ENCODE measurements at places on chromosomes 5 and 9.
A peak's percentile ranks its signal among the peaks of the same experiment; 100 is the strongest.

DNA sequence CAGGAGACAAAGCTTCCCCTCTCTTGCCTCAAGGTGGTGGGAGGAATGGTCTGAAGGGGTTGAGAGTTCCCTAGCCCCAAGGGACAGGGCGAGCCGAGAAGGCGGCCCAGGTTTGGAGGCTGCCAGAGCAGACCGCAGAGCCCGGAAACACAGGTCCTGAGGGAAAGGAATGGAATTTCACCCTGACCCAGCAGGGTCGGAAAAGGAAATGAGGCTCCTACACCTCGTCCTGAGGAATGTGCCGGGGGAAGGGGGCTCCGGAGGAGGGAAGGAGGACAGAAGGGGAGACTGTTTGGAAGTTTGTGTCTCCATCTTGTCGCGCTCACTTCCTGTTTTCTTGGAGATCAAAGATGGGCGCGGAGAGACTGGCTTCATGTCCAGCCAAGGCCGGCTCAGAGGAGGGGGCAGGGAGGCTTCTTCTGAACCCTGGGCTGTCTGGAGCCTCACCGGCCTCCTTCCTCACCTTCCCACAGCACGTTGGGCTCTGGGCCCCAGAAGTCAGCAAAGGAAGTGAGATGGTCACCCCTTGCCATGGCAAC is 9.6 kb downstream of the ENG start:
- no peak for DNase-seq

GRCh38 chr5:91830361-91830953 is 447.3 kb upstream of the ARRDC3 start:
- no peak for DNase-seq

GRCh38 chr5:72137826-72138409 is 30.6 kb downstream of the MAP1B start:
- no peak for DNase-seq

- no peak for DNase-seq
Observed at GRCh38 chr5:155282503-155283107, 269.1 kb downstream of the KIF4B start.

GRCh38 chr9:68500457-68501381 is 40.0 kb downstream of the TMEM252 start:
- DNase-seq, result no peak

DNA sequence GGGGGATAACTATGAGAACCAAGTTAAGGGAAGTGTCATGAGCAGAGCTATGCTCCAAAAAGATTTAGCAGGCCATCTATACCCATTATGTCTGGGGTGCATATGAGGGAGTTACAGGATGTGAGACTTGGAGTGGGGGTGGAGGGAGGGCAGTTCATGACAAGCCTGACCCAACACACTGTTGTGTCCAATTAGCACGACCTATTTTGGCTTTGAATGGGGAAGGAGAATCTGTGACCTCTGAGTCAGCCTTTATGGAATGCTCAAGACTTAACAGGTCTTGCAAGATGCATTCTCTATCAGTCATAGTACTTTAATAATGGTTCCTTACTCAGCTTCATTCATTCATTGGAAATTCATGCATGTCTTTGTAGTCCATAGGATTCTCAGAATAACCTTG is 71.7 kb downstream of the GRIA1 start:
- DNase-seq, result no peak

- no peak for DNase-seq
Observed at GRCh38 chr5:123810746-123811340, 298.9 kb downstream of the CSNK1G3 start.

DNA sequence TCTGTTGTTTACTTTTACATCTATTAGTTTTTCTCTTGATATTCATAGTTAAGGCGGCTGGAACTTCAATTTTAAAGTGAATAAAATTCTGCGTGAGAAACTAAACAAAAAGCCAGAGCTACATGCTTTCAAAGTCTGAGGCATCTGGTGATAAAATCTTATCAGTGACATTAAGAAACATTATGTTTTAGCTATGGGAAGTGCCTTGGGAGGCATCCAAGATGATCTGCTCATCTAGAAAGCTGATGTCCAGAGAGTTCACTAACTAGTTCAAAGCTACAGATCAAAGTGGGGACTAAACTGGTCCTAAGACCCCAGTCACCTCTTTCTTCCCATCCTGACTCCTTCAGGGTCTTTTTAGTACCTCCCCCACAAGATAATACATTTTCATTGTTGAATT is 37.2 kb downstream of the MRPS27 start:
- DNase-seq, result no peak

- DNase-seq, result peak; percentile 20
Observed at GRCh38 chr5:56735849-56736641, 79.3 kb upstream of the MAP3K1 start.

DNA sequence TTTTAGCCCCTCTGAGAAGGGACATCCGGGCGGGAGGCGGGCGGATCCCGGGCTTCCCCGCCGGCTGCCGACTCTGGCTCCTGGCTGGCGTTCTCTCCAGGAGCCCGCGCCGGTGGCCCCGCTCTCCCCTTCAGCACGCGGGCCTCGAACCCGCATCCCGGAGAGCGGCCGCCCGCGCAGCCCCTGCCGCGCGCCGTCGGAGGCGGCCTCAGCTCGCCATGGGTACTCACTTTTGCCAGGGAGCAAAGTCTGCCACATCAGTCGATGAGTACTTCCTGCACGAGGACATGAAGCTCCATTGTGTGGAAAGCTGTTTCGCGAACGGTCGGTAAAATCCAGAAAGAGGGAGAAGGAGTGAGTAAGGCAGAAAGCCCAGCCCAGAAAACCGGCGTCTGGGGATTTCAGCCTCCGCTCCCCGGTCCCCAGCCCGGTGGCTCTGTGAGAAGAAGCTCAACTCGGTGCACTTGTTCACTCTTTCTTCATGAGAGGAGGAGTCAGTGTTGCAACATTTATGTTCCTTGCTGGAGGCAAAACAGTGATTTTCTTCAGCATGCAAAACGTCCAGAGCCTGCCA is at the start of gene PRLR:
Gene PRLR (minus strand): TSS at position 450 of the 574 bp plus-strand sequence. CDS start 140,867 bp downstream, outside the sequence.
- peak; percentile 20 for DNase-seq

DNA sequence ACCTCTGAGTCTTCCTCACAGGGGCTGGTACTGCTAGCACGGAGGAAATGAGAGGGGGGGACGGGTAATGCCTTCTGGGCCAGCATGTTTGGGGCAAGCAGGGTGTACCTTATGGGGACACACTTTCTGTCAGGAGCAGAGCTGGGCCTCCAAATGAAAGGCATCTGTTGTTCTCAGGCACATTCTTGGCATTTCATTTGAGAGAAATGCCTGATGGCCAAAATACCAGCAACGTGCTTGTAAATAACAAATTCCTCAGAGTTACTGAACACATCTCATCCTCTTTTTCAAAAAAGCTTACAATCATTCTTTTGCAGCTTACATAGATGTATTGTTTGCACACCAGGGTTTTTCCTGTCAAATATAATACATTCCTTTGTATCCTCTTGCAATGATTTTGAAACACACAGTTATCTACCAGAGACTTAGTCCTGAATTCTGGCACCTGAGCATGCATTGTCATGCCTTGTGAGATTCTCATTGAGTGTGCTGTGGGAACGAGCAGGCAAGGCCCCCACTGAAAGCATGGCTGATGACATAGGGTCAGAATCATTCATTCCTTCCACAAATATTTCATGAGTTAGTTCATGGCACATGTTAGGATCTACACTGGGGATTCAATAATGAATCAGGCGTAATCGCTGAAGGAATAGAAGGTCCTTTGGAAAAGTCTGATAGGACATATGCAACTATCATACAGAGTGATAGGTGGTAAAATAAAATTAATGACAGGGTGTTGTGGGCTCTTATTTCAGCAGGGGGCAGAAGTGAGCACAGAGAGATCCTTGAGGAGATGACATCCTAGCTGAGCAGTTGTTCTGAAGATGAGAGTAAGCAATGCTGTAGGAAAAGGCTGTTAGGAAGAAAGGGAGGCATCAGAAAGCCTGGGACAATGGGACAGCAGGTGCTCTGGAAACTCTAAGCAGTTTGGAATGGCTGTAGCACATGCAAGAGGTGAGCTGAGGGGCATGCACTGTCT is 260.9 kb upstream of the TUT7 start:
- no peak for DNase-seq

Data from activated T-cell treated with anti-CD3 and anti-CD28 coated beads, Interleukin-2, amount 50 U/mL, for 48 hours (primary cell).